ENCODE measurements at places on chromosomes 7 and 10.

- peak; percentile 68 for DNase-seq
Observed at GRCh38 chr10:63977329-63977923, 456.2 kb downstream of the REEP3 start.

DNA sequence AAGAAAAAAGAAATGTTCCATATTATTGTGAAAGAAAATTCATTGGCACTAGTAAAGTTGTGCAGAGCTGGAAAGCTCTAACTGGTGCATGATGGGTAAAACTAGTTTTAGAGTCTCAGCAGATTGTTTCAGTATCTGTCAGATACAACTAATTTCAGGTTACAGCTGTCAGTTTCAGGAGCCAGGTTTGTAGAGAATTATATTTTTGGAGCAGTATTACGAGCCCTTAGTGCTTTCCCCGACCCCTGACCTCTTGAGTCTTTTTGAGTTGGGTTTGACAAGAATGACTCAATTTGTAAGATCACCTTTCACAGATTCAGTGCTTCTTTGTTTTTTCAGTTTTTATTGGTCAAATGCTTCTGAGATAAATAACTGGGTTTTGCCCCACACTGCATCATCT lies 366.4 kb upstream of the PLXDC2 start:
- DNase-seq, result no peak

GRCh38 chr10:668786-669485 lies 20.5 kb downstream of the DIP2C start:
- DNase-seq, result no peak

GRCh38 chr7:32643194-32643593 lies 147.9 kb downstream of the AVL9 start:
- no peak for DNase-seq

- peak; percentile 17 for DNase-seq
Observed at GRCh38 chr10:95295031-95295755, 4.4 kb upstream of the PDLIM1 start.

DNA sequence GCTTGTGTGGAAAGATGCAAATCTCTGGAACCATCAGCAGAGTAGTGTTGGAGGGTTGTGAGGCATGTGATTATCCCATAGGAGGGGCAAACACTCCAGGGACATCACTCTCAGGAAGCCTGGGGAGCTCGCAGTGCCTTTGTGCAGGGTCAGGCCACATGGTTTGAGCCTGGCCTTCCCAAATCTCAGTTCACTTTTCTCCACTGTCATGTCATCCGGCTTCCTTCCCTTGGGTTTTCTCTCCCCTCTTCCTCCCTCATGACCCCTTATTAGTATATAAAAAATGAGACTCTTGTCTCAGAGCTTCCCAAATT lies 20.4 kb downstream of the TSPAN14 start:
- DNase-seq, result no peak

GRCh38 chr10:100600218-100600617 lies 64.5 kb downstream of the HIF1AN start:
- peak; percentile 59 for DNase-seq

GRCh38 chr7:90236721-90237289 lies 8.2 kb upstream of the CFAP69 start:
- no peak for DNase-seq

GRCh38 chr7:9680713-9681112 lies 1247.3 kb downstream of the NXPH1 start:
- DNase-seq, result no peak

Data from suppressor macrophage (primary cell).